ENCODE measurements at places on chromosomes 5 and 9. TPM values are rescaled to one million over a fixed set of nuclear protein-coding genes. Genes with fewer than 3 reads are reported as not detected.

Gene RNF224
- not detected for total RNA-seq

Gene PCDHGB1
- total RNA-seq = 0.48 TPM

Gene C9orf50
- not detected for total RNA-seq

Gene TRPM3
- not detected for total RNA-seq

Gene NR2F1-AS1
- not detected for total RNA-seq

Gene PRSS3
- total RNA-seq = not detected

Gene RASA1
- total RNA-seq = 21.9 TPM

Gene OSMR
- total RNA-seq = 0.07 TPM

Gene SLC22A4
- total RNA-seq = 1.7 TPM

Gene PRUNE2
- 0.27 TPM for total RNA-seq

Gene FAM153A
- 16.3 TPM for total RNA-seq

Gene BNC2
- total RNA-seq = not detected

Gene PRRT1B
- total RNA-seq = not detected

Gene HTR1A
- not detected for total RNA-seq

Gene HRCT1
- total RNA-seq = not detected

Gene HRH2
- total RNA-seq = 34.3 TPM

Gene PCDHA1
- 0.07 TPM for total RNA-seq

Gene PSAT1
- total RNA-seq = 67.6 TPM

Gene ATOSB
- 7.3 TPM for total RNA-seq

Gene OR1Q1
- not detected for total RNA-seq

Measured in activated T-helper 2 cell treated with anti-CD3 and anti-CD28 coated beads, Interferon-gamma antibody, Interleukin-2, Interleukin-4, amounts not matched to agents 10 μg/mL and 5 μg/mL and 100 μg/mL, durations not matched to agents 14 hours and 24 hours and 36 hours (primary cell).